T-cell (primary cell): ENCODE measurements at places on chromosomes 6 and 20. TPM values are rescaled to one million over a fixed set of nuclear protein-coding genes. Genes with fewer than 3 reads are reported as not detected.

DNA sequence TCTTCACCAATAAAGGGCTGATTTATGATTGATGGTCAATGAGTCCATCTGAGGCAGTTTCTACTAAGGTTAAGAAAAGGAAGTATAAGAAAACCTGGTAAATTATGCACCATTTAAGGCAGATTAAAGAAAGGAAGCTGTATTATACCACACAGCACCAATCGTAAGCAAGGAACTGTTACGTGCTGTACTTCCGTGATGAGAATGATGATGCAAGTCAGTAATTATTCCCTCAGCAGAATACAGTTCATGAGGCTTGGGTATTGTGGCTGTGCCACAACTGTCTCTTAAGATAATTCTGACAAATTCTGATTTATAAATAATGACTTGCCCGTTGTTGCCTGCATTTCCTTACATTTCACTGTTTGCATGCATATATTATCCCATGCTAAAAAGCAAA, 699.0 kb downstream of the HDGFL1 start:
- no peak for DNase-seq
- H3K4me3 ChIP-seq = no peak overlapping the region
- no peak overlapping the region for H3K27ac ChIP-seq

DNA sequence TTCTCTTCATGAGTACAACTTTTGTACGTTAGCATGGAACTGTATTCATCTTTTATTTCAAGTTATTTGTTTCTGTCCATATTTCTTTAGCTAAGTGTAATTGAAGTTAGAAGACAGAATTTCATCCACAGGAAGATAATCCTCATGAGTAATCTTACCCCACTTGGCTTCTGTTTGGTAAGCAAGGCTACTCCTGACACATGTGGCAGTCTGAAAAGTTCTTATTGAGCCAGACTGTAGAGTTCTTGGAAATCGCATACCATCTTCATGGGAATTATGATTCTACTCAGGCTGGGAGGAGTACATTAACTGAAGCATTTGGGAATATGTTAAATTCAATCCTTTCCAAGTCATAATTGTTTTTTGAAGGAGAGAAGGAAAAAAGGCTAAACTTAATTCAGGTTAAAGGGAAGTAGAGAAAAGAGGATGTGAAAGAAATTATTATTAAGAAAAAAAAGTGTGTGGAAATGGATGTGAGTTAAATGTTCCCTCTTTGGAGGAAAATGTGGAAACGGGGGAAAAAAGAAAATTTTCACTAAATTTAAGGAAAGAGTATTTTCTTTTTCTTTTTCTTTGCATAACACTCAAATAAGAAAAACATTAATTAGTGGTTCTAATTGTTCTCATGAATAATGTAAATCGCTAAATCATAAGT, 41.5 kb upstream of the TENT5A start:
- DNase-seq = no peak
- no peak overlapping the region for H3K27ac ChIP-seq
- no peaks in the 10 kb centered on the region for H3K4me1 ChIP-seq

- no peak overlapping the region for H3K27ac ChIP-seq
- H3K4me1 ChIP-seq = peaks cover 47% of the 10 kb centered on the region
- H3K4me3 ChIP-seq = no peak overlapping the region
- H3K36me3 ChIP-seq = no peaks in the 10 kb centered on the region
- no peak for DNase-seq
Measured at GRCh38 chr6:42419490-42420280, 32.0 kb downstream of the TRERF1 start.

MPC1 gene
- total RNA-seq = 23.8 TPM

ULBP3 gene
- 0.35 TPM for total RNA-seq

RAB32 gene
- total RNA-seq = 0.40 TPM
